ENCODE measurements at places on chromosomes 2 and 18.

GRCh38 chr2:8000870-8001269 lies 681.0 kb upstream of the ID2 start:
- DNase-seq: no peak

GRCh38 chr2:139992078-139992477 lies 1211.9 kb upstream of the NXPH2 start:
- DNase-seq: no peak

DNA sequence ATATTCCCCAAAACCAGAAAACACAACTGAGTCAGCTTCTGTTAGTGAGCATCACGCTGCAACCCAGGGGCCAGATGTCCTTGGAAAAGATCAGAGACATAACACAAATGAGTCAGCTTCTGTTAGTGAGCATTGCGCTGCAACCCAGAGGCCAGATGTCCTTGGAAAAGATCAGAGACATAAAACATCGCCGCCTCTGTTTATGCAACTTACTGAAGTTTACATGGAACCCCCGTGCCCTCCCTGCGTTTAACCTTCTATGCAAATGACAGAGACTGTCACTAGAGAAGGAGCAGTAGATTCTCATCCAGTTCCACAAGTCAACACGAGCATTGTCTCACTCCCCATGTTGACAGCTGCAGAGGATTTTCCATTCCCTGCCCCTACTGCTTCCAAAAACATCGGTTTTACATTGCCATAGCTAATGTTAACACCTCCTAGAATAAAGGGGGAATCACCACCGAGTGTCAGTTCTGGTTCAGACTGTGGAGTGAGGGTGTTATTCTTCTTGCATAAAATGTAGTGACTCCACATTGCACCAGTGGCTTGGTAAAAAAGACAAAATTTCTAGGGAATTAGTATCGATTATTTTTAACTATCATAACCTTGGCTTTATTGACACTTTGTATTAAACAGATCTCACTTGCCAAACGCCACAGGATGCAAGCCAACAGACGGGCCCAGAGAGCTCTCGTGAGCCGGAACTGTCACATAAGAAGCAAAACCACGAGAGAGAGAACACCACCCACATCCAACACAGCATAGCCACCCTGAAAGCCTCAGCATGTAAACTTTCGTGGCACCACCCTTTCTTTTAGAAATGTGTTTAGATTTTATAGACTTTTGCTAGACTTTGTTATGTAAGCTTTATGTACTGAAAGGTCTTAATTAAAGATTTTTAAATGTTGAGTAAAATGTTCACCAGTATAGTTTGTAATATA lies 87.7 kb downstream of the SH3YL1 start:
- no peak for DNase-seq

DNA sequence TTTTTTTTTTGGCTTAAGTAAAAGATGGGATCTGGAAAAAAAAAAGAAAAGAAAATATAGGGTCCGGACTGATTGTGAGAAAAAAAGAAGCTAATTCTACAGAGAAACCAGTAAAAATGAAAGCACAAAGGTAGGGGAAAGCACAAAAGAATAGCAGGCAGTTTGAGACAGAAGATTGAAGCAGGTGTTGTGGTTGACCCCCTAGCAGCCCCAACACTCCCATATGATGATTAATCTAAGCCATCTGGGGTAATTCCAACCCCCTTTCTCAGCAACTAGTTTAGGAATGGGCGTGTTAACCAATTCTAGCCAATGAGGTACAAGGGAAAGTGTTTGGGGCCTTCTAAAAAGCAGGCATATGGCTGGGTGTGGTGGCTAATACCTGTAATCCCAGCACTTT lies 77.0 kb downstream of the MBD2 start:
- DNase-seq: no peak

GRCh38 chr2:150520887-150521664 lies 33.6 kb upstream of the RND3 start:
- DNase-seq: no peak

GRCh38 chr2:173690349-173690748 lies 274.8 kb downstream of the SP3 start:
- no peak for DNase-seq

DNA sequence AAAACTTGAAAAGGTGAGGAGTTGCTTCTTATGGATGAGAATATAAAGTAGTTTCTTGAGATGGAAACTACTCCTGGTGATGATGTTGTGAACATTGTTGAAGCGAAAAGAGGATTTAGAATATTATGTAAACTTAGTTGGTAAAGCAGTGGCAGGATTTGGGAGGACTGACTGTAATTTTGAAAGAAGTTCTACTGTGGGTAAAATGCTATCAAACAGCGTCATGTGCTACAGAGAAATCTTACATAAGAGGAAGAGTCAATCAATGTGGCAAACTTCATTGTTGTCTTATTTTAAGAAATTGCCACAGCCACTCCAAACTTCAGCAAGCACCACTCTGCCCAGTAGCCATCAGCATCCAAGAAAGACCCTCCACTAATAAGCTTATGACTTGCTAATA lies 112.9 kb upstream of the ZEB2 start:
- no peak for DNase-seq

- DNase-seq: no peak
Observed at GRCh38 chr2:106205488-106205887, 11.4 kb upstream of the UXS1 start.

DNA sequence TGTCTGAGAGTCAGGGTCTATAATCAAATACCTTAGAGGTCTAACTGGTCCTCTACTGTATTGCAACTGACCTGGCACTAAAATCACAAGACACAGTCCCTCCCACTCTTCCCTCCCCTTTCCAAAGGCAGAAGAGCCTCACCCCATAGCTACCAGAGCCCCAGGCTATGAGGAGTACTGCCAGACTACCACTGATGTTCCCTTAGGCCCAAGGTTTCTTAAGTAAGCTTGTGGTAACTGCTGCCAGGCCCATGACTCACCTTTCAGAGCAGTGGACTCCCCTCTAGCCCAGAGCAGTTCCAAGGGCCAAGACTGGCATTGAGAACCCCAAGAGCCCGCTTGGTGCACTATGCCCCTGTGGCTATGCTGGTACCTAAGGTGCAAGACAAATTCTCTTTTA lies 1193.4 kb downstream of the DSC3 start:
- DNase-seq: no peak

DNA sequence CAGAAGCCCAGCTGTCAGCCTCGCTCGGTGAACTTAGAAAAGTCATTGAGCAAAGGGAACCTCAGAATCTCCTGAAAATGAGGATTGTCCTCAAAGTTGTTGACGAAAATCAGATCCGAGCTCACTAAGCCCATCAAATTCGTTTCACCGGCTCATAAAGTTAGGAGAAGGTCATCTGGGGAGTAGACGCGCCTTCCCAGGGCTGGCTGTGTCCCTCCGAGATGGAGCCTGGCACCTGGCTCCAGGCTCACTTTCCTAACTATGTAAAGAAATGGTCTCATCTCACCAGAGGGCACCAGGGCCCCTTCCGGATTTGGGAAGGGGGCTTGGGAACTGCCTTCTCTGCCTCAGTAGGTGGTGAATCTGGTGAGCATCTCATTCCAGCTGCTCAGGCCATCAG lies 145.5 kb downstream of the PXDN start:
- DNase-seq: no peak

GRCh38 chr18:37853706-37854105 lies 288.1 kb upstream of the CELF4 start:
- no peak for DNase-seq
